ENCODE measurements at places on chromosomes 4 and X. TPM values are rescaled to one million over a fixed set of nuclear protein-coding genes. Genes with fewer than 3 reads are reported as not detected.

The VMA21 gene
- 52.2 TPM for total RNA-seq

The ZXDB gene
- 8.2 TPM for total RNA-seq

The CSAG3 gene
- not detected for total RNA-seq

The EBP gene
- 61.4 TPM for total RNA-seq

The SH3BGRL gene
- total RNA-seq, result 54.4 TPM
